ENCODE measurements at places on chromosomes 5 and 9.

GRCh38 chr9:72557549-72557948 is 36.1 kb downstream of the TMC1 start:
- peak; percentile 43 for DNase-seq

DNA sequence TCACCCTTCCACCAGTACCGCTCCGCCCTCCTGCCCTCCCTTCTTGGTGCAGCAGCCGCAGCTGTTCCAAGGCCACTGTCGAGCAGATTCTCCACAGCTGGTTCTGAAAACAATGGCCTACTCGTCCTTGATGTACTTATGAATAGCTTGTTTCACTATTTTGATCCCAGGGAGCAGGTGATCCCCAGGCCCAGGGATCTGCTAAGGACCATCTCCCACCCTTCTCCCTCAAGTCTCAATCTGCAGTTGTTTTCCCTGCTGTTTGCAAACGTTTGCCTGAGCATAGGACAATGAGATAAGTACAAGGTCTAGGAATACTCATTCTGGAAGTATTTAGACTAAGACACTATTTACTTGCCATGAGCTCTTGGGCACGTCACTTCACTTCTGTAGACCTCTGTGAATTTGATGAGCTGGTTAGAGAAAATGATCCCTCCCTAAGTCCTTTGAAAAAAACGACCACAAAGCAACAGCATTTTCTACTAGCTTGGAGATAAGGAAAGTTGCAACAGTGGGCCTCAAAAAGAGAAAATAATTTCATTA is 1.8 kb downstream of the LURAP1L start:
- no peak for DNase-seq

GRCh38 chr5:142324136-142324870 is 518 bp downstream of the SPRY4 start:
- no peak for DNase-seq

- DNase-seq = no peak
Measured at GRCh38 chr5:101517795-101518194, 614.7 kb upstream of the ST8SIA4 start.

DNA sequence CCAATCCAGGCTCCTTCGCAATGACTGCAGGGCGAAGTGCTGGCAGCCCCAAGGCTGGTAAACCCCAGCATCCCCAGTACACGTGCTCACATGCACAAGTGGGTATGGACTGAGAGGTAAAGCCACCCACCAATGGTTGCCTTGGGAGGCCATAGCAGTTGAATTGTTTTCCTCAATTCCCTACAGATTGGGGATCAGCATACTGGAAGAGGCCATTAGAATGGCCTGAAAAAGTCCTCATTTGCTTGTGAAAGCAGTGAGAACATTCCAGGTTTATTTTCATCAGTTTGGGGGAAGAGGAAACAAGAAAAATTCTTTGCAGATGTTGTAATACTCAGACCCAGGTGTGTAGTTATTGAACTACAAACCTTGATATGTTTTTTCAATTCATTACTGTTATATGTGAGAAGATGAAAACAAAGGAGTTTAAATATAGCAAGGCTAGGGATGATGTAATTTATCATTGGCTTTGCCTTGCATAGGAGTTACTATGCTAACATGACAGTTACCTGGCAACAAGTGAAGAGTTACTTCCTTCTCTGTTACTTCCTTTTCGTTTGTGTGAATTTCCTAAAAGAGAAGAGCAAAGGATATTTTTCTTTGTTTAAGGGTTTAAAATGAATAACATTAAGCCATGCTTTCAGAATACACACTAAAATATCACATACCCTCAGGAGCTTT is 36.4 kb downstream of the MTMR12 start:
- DNase-seq = peak; percentile 68

DNA sequence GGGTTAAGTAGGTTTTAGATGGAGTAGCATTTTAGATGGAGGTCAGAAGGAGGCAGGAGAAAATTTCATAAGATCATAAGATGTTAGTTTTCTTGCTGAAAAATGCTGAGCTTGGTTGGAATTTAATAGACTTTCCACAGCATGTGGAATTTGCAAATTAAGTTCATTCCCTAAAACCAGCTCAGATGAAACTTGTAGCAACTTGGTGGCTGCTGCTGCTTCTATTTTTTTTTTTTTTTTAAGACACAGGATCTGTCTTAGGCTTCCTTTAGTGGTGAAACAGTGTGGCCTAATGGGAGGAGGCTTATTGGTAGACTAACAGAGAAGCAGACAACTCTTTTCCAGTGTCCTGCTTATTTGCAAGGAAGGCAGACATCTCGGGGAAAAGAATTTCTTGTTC is 154.5 kb downstream of the AOPEP start:
- DNase-seq = no peak

- no peak for DNase-seq
Measured at GRCh38 chr9:14627513-14627912, 65.7 kb downstream of the ZDHHC21 start.

- DNase-seq = no peak
Measured at GRCh38 chr9:115507148-115507547, 389.2 kb upstream of the TNC start.

Data from NT2/D1 (cell line).